ENCODE measurements at places on chromosomes 12 and 14.

DNA sequence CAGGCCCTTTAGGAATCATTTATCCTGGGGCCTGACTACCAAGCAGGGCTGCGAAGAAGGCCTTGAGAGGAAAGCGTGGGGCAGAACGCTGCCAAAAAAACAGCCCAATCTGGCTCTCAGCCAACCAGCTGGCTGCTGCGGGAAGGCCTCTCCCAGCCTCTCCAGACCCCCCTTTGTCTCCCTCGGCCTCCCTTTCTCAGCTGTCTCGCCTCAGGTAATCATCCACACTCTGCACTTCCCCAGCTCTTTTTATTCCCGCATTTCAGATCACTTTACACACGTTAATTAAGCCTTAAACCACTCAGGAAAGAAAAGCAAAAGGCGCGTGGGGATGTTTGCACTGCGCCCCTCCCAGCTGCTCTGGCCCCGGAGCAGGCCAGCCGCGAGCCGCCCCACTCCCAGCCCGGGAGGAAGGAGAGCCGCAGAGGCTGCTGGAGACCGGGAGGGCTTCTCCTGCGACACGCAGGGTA lies 208.2 kb upstream of the FOXN3 start:
- peak; percentile 72 for DNase-seq

- no peak for DNase-seq
These were observed 12.8 kb downstream of the PGF start for GRCh38 chr14:74942608-74943007.

DNA sequence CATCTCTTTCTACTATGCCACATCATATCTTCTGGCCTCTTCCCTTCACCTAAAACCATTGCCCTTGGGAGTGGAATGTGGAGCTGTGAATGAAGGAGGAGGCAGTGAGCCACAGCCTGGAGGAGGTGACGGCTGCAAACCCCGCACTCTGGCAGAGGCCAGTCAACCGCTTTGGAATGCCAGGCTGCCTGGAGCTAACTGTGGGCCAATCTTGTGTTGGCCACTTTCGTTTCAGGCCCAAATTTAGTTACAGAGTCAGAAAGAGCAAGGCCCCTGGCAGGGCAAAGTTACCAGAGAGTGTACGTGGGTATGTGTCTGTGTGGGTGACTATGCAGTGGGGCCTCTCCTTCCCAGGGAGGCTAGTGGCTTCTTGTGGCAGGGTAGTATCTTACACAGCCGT lies 40.1 kb downstream of the CACNA1C start:
- DNase-seq: no peak

DNA sequence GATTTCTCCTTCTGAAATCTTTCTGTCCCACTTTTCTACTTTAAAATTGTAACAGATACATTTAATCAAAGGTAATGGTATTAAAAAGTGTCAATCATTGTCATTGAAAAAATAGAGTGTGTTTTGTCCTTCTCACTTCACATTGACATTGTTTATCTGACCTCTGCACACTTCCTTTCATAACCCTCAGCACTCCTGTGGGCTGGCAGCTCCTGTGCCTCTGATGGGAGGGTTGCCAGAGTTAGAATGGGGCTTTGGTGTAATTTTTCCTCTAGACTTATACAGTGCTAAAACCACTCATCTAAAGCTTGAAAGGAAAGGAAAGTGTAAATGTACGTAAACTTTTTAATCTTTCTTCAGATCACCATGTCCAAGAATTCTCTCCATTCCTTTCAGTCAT lies 23.7 kb downstream of the KCNA1 start:
- DNase-seq: no peak

DNA sequence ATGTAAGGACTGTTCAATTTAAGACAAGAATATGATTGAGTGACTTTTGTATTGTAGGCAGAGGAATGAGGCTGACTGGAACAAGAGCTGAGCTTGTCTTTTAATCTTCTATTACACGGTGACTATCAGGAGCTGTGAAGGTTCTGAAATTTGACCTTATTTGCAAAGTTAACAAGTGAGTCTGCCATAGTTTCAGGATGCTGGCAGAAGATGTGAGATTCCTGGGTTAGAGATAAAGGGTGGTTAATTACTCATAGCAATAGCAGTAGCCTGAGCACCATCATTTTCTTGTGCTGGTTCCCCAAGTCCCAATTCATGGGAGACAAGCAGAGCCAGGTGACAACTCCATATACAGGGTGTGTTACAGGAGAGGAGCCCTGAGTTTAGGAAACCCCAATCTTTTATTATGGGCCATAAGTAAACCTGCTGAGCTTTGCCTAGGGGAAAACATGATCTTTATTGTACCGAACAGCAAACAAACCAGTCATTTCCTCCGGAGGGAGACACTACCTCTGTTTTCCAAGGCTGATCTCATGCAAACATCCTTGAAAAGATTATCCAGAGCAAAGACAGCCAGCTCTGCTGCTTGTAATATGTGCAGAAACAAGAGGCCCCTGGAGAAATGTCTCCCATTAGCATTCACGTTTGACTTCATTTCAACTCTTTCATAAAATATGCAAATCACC lies 51.7 kb upstream of the DDX11 start:
- no peak for DNase-seq

DNA sequence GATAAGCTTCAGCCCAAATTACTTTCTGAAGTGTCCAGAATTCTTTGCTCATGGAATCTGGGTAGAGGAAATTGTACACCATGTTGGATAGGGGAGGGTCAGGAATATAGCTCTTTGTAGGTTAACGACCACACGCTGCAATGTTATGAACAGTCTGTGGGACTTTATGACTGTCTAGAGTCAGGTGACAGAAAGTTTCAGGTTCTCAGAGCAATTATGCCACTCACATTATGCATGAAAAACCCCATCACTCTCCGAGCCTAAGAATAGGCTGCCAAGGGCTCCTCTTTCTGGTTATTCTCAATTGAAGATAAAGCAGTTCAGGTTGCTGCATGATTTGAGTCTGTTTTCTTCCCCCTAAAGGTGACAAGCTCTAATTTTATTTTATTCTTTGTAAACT lies 430.9 kb downstream of the ATP23 start:
- DNase-seq: no peak

DNA sequence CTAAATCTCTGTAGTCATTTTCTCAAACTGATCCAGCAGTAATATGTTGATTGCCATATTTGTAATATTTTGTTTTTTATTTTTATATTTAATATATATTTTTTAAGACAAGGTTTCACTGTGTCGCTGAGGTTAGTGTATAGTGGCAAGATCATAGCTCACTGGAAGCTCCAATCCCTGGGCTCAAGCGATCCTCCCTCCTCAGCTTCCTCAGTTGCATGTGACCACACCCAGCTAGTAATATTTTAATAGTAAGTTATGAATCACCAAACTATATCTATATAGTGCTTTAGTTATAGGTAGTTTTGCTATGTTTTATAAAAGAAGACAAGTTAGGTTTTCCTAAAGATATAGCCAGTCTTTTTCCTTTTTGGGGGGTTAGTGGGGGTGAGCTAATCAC lies 22.0 kb upstream of the LRIG3 start:
- DNase-seq: no peak

- no peak for DNase-seq
These were observed 115.6 kb downstream of the BTG1 start for GRCh38 chr12:92029902-92030586.

DNA sequence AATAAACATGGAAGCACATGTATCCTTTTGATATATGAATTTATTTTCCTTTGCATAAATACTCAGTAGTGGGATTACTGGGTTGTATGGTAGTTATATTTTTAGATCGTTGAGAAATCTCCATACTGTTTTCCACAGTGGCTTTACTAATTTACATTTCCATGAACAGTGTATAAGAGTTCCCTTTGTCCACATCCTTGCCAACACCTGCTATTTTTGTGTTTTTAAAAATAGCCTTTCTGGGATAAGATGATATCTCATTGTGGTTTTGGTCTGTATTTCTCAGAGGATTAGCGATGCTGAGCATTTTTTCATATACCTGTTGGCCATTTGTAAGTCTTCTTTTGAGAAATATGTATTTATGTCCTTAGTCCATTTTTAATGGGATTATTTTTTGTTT lies 329.2 kb upstream of the KITLG start:
- DNase-seq: no peak

DNA sequence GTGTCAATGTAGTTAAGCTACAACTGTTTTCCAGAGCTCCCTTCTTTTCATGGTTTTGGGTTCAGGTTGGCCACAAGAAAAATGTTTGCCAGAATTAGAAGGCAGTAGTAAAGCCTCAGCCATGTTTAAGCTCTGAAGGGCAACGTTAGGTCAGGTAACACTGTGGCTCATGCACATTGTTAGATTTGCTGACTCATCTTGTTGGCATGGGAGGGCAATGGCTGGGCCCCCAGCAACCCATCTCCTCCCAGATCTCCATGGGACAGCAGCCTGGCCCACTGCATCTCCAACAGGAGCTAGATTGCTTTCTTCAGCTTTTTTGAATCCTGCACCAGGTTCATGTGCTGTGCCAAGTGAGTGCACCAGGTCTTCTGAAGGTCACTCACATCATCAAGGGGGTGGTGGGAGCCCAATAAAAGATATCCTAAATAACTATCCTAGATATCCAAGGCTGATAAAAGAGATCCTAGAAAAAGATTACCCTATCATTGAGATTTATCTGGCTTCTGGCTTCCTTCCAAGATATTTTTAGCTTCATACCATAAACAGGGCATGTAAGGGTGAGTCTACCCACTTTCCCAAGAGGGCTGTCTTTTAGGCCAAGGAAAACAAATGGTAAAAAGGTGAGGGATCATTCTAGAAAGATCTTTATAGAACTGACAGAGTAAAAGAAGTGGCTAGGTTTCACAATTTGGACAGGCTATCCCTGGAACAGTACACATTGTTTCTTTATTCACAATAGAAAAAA lies 28.9 kb downstream of the PTGER2 start:
- DNase-seq: no peak

- peak; percentile 21 for DNase-seq
These were observed 14.4 kb upstream of the FAM181A start for GRCh38 chr14:93912782-93913181.

DNA sequence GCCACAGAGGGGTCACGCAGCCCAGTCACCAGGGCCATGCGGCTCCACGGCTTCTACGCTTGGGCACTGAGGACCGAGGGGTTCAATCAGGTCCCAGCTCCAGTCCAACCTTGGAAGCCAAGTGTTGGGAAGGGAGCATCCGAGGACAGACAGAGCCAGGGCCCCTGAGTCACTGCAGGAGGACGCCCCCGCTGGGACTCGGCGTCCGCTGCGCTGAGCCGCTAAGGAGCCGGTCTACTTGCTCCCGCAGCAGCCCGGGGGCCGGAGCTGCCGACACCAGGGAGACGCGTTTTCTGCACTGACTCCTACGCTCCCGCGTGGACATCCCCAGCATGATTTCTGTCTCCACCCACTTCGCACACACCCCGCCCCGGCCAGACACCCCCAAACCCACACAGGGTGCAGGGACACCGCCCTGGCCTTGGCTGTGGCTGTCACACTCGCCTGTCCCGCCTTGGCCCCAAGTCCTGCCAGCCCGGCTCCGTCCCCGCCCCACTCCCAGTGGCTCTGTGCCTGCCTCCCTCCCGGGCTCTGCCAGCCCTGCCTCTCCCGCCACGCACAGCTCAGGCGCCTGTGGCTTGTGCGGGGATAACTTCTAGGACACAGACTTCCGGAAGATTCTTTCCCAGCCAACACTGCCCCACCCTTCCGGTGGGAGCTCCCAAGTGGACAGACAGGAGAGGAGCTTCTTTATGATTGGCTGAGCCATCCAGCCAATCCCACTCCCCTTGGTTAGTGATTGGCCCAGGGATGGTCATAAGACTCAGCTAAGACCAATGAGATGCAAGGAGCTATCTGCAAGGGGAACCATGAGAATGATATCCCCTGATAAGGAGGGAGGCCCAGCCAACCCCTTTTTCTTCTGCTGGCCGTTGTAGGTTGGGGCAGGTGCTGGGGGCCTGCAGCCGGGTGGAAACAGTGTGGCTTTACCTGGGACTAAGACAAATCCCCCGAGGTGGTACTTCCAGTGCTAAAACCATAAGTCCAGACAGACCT lies 118.9 kb upstream of the SFSWAP start:
- DNase-seq: no peak

GRCh38 chr14:97369901-97370300 lies 572.7 kb downstream of the VRK1 start:
- no peak for DNase-seq

- DNase-seq: no peak
These were observed 36.6 kb upstream of the GZMB start for GRCh38 chr14:24670594-24670993.

- DNase-seq: no peak
These were observed 76.3 kb downstream of the CMAS start for GRCh38 chr12:22122359-22122758.

- DNase-seq: no peak
These were observed 105.6 kb downstream of the SLC25A47 start for GRCh38 chr14:100428727-100429126.

DNA sequence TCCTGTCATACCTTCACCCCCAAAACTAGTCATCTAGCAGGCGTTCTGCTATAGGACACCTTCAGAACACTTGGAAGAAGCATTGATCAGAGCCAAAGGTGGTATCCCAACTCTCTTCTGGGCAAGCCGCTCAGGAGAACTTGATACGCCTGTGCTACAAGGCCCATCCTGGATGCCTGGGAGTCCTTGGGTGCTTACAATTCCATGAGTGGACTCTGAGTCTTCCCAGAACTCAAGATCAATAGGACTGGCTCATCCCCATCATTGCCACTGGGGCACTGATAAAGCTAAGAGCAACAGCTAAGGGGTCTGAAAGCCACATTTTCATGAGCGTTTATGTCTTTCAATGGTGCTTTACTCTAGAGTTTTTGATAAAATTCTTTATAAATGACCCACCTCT lies 1.9 kb downstream of the SPTB start:
- no peak for DNase-seq

GRCh38 chr12:118175823-118176447 lies 40.0 kb downstream of the PEBP1 start:
- no peak for DNase-seq

- DNase-seq: no peak
These were observed 73.3 kb downstream of the B4GALNT3 start for GRCh38 chr12:532908-533565.

GRCh38 chr14:68653108-68653507 lies 139.8 kb downstream of the ZFP36L1 start:
- no peak for DNase-seq

GRCh38 chr12:51897181-51897580 lies 9.3 kb downstream of the ANKRD33 start:
- DNase-seq: no peak

- DNase-seq: peak; percentile 43
These were observed 498 bp downstream of the GPR132 start for GRCh38 chr14:105064721-105065143.

DNA sequence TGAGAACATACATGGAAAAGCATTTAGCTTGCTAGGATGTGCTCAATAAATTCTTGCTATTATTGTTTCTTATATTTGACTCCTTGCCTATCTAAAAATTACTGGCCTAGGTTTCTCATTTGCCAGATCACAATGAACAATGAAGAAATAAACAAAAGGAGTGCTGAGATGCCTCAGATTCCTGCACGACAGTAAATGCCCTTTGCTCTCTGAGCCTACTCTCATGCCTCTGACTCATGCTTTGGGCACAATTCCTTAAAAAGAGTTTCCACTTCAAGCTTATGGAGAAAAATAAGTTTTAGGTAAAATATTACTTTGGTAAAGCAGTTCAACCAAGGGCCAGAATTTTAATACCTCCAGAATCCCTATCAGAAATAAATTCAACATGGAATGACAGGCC lies 30.9 kb downstream of the GRIN2B start:
- DNase-seq: no peak

Data from posterior cingulate gyrus (tissue), 11 donors.